ENCODE measurements at places on chromosomes 1 and 21.

GRCh38 chr1:145983960-145984830, 12.2 kb downstream of the TXNIP start:
- peak; percentile 23 for DNase-seq

DNA sequence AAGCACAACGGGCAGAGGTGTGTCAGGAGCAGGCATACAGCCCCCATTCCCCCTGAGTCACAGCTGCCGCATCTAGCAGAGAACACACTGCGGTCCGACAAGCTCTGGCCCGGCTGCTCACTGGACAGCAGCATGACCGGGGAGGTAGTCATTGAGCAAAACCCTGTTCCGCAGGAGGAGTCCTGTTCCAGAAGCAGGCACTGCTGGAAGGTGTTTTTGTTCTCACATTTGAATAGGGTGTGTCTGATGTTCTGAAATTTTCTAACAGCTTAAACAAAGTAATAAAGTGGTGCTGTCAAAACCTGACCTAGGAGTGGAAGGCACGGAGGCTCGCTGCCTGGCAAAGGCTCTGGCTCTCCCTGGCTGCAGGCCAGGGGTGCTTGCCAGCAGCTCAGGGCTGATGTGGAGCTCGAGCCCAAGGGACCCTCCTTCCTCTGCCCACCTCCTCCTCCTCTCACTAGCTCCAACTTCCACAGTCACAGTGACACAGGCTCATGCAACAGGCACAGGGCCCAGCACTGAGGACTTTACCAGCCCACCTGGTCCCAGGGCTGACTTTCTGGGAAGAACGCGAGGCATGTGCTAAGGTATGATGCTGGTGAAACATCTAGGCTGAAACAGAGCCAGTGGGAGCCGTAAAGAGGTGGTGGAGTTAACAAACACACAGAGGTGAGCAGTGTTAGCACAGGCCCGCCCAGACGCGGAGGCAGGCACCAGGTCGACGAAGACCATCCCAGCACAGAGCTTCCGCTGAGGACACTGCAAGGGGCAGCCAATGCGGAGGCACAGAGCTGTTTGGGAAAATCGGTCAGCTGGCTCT, 118.6 kb upstream of the IFFO2 start:
- no peak for DNase-seq

DNA sequence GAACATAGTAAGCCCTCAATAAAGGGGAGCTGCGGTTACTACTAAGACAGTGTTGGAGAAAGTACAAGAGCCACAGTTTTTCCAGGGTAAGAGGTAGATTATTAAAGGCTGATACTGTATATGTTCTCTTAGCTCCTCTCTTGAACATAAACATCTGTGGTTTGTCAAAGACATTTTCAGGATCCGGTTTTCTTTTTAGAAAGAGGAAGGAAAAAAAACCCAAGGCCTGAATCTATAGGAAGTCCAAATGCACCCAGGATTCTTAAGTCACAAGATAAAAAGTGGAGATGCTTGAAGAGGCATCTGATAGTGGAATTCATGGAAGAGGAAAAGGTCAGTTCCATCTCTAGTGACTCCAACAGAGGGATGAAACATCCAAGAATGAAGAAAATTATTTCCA, 24.6 kb upstream of the SLC45A3 start:
- DNase-seq, result no peak

DNA sequence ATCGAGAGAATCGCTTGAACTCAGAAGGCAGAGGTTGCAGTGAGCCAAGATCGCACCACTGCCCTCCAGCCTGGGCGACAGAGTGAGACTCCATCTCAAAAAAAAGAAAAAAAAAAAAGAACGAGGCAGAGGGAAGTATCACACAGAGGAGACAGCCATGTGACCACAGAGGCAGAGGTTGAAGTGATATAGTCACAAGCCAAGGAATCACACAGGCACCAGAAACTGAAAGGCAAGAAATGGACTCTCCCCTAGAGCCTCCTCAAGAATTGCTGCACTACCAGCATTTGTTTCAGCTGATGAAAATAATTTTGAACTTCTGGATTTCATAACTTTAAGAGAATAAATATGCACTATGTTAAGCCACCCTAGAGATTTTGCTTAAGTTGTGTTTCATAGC, 459.6 kb downstream of the PTPRC start:
- no peak for DNase-seq

DNA sequence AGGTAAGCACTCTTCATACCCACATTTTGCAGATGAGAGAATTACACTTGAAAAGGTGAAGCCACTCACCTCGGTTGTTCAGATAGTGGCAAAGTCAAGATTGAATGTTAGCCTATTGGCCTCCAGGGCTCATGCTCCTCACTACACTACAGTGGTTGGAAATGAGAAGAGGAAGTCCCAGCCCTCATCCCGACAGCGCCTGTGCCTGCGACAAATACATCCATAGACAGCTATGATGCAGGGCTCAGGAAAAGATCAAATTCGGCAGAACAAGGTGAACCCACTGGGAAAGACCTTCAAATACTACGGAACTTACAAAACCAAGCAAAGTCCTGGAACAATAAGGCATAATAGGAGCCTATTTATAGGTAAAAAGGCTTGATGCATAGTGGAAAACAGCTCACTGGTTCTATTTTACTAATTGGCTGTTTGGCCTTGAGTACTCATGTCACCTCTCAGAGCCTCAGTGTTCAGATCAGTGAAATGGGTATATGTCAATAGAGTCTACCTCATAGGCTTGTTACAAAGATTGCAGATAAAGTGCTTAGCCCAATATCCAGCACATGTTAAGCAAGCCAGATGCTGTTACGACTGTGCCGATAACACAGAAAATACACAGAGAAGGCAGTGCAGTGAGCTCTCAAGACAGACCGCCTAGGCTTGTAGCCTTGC, 3.5 kb downstream of the SPOCD1 start:
- no peak for DNase-seq

DNA sequence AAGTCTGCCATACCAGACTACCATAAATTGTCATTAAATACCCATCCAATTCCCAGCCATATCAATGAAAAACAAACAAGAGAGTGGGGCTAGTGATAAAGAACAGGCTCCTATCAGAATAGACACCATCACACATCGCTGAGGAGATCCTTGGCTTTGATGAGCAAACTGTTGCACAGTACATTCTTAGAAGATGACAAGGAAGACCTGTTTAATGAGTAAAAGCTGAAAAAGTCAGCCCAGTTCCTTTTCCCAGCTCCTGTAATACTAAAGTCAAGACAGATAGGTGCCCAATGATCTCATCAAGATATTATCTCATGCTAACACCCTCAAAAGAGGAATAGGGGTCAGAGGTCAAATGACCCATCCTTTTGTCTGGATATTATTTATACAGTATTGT, 164.5 kb upstream of the COA6 start:
- no peak for DNase-seq

GRCh38 chr1:29290414-29290985, 54.2 kb downstream of the PTPRU start:
- no peak for DNase-seq

DNA sequence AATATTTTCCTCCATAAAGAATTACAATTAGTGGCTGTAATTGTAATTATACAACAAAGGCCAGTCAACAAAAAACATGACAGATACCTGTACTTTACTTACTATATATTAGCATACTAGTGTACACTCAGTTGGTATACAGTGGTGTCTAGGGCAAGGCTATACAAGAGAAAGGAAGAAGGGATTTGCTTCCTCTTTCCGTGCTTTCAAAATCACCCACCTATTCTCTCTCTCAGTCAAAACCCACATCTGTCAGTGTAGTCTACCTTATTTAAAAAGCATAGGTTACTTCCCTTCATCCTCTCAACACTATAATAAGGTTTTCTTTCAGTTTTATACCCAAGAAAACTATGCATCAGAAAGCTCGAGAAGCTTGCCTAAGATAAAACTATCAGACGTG, 355.8 kb upstream of the NR5A2 start:
- no peak for DNase-seq

DNA sequence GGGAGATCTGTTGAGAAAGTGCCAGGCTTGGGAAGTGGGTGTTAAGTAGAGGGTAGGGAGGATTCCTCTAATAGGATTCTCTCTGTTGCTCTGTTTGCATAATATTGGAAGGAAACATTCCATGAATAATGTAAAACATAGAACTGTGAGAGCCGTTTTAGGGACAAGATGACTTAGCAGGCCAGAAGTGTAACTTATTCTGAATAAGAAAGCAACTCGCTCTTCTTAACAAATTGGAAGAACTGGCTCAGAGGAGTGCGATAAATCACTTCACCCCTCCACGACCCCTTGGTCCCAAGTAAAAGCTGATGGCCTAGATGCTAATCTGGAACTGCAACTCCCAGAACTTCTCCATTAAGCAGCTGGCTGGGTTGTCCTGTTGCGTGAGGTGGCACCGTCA, 19.1 kb downstream of the SIM2 start:
- DNase-seq, result no peak

- DNase-seq, result no peak
Measured at GRCh38 chr1:234999513-234999940, 129.1 kb downstream of the TOMM20 start.

GRCh38 chr21:38814126-38815059, 8.7 kb downstream of the ETS2 start:
- DNase-seq, result no peak

GRCh38 chr1:207230441-207230840, 91.0 kb upstream of the CD55 start:
- DNase-seq, result no peak

DNA sequence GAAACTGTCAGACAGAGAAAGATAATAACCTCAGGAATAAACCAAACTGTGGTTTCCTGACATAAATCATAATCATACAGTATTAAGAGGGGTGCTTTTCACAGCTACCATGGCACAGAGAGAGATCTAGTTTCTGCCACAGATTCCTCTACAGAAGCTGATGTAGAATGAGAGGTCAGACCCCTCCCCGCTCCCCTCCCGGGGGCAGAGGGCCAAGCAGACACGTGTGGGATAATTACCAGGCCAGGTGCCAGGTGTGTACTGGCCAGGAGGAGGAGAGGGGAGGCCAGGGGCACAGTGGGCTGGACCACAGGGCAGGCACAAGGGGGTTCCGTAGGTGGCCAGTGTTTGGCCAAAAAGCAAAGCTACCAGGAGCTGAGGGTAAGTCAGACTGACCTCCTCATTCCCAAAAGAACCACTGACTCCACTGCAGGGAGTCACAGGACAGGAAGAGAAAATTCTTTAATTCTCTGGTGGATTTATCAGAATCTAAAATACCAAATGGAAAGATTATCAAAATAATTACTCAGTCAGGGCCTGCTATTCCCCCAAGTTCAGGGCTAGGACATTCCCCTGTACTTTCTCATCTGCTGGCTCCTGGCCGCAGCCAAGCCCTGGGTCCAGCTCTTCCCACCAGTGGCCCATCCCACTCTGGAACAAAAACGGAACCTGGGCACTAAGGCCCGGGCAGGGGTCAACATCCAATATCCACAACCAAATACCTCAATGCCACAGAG, 30.0 kb downstream of the C2CD2 start:
- peak; percentile 19 for DNase-seq

GRCh38 chr1:93612510-93612909, 69.1 kb downstream of the BCAR3 start:
- DNase-seq, result no peak

GRCh38 chr1:11813021-11813420, 7.0 kb downstream of the CLCN6 start:
- DNase-seq, result no peak

- DNase-seq, result no peak
Measured at GRCh38 chr1:159795534-159795933, 6.6 kb upstream of the FCRL6 start.

GRCh38 chr1:21897844-21898243, 39.3 kb downstream of the HSPG2 start:
- DNase-seq, result no peak

DNA sequence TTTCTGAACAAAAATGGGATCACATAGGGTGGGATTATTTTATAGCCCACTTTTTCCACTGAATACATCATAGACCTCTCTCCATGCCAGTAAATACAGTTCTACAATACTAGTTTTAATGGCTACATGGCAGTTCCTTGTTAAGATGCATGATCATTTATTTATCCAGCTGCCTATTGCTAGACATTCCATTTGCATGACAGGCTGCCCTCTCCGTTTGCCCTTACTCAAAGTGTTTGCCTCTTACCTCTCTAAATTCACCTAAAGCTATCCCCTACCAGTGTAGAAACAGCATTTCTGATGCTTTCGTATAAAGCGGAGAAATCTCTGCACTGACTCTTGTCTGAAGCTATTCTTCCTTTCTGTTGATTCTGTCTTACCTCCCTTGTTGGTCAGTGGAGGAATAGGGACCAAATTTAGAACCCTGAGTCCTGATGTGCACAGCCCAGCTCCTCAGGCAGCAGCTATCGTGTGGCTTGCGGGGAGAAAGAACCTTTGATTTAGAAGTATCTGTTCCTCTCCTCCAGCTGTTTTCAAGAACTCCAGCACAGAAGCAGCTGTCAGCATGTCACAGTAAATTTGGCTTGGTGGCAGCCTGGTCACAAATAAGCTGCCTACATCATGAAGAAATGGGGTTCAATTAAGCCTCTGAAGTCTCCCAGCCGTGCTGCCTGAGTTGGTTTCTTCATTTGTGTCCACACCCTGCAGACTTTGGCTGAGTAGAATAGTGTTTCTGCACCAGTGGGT, 337.3 kb downstream of the PRDM2 start:
- DNase-seq, result no peak

DNA sequence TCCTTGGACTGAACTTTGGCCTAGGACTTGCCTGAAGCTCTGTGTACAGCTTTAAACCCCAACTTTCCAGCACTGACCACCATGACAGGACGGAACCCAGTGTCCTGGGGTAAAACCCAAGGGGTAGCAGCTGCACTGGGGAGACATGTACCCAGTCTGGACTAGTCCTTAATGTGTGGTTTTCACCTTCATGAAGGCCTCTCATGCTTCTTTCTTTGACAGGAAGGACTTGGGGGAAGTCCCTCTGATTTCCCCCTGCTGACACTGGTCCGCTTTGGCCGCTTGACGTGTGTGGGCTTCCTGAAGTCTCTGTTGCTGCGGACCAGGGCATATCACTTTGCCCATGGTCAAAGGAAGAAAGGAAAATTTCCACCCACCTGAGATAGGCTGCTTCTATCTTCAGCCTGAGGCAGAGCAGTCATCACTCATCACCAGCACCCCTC, 66.3 kb upstream of the PRDX6 start:
- no peak for DNase-seq

DNA sequence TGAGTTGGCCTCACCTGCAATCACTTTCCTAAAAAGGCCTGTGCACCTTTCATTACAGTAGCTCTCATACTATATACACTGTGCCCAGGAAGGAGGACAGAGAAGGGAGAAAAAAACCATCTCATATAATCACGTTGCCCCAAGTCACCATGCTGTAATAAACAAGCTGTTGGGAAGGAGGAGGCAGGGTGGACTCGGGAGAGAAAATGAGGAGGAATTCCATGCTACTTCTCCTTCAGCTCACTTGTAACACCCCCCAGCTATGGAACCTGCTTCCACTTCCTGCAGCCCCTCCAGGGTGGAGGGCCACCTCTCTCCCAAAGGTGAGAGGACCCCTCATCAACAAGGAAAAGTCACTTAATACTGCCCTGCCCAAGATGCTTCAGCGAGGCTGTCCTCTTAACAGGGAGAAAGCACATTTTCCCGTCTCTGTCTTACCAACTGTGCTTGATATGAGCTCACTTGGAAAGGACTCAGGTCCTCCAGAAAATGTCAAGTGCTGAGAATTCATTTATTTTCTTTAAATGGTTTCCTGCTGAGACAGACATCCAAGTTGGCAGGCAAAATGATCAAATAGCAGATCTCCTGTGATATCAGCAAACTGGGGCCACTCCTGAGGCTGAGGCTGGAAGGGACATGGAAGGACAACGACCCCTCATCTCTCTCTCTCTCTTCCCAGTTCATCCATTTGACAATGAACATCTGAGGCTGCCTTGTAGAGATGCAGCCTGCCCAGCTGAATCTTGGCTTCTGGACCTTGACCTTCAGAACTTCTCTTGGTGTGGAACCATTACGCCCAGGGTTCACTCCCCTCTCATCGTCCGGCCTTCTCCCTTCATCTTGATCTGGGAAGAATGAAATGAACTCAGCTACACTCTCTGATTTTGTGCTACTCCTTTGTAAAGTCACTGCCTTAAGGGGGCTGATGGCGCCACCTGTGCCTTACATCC, 54.0 kb downstream of the CAPN9 start:
- no peak for DNase-seq
